ENCODE measurements at places on chromosomes 6 and 20.

DNA sequence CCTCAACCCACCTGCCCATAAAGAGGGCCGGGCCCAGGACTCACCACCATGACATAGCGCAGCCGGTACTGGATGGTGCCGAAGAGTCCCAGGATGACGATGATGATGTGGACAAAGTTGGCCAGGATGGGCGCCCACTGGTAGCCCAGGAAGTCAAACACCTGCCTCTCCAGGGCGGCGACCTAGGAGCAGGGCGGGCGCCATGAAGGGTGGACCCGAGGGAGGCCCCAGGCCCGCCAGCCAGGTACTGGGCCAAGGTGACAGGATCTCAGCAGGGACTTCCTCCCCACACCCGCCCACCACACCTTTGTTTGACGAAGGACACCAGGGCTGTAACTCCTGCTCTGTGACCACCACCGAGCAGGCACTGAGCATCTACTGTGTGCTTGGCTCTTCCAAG is 4.4 kb downstream of the NKAIN4 start:
- DNase-seq, result no peak

- no peak for DNase-seq
Measured at GRCh38 chr6:7769702-7770101, 43.8 kb downstream of the BMP6 start.

GRCh38 chr20:29878281-29878741 is 1379.2 kb upstream of the DEFB115 start:
- DNase-seq, result no peak

- DNase-seq, result no peak
Measured at GRCh38 chr6:76683985-76684384, 611.5 kb upstream of the IMPG1 start.

GRCh38 chr6:36679043-36679833 is 724 bp downstream of the CDKN1A start:
- DNase-seq, result peak; percentile 33

GRCh38 chr6:109447878-109448555 is 7.5 kb downstream of the SMPD2 start:
- no peak for DNase-seq

DNA sequence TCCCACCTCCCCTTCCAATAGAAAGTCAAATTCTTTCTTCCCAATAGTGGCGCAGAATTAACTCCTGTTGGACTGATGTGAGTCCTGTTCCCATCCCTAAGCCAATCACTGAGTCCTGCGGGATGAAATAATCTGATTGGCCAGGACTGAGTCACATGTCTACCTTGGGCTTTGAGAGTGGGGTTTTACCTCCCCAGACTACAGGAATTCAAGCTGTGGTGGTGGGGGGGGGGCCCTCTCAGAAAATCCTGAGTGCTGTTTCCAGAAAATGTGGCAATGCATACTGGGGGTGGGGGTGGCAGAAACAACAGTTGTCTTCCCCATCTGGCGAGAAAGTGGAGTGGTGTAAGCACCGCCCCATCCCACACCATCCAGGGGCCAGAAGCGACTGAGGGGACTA is 65.7 kb downstream of the CTCFL start:
- DNase-seq, result no peak

DNA sequence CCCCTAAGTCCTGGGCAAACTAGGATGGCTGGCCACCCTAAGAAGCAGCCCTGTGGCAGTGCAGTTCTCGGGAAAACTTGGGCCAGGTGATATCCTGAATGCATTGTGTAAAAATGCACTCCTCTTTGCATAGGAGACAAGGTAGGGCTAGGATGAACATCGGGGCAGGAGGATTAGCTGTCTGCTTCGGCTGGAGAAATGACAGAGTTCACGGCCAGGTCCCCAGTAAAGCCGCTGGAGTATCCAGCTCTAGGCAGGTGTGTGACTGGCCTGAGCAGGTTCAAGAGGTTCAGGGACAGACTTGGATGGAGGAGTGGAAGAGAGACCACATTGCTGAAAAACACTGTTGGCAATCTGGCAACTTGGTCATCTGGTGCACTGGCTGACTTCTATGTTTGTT is 26.4 kb downstream of the DTD1 start:
- DNase-seq, result no peak

GRCh38 chr6:168206661-168207274 is 112.8 kb downstream of the DACT2 start:
- no peak for DNase-seq

- DNase-seq, result no peak
Measured at GRCh38 chr6:106247293-106247692, 78.3 kb downstream of the ATG5 start.

DNA sequence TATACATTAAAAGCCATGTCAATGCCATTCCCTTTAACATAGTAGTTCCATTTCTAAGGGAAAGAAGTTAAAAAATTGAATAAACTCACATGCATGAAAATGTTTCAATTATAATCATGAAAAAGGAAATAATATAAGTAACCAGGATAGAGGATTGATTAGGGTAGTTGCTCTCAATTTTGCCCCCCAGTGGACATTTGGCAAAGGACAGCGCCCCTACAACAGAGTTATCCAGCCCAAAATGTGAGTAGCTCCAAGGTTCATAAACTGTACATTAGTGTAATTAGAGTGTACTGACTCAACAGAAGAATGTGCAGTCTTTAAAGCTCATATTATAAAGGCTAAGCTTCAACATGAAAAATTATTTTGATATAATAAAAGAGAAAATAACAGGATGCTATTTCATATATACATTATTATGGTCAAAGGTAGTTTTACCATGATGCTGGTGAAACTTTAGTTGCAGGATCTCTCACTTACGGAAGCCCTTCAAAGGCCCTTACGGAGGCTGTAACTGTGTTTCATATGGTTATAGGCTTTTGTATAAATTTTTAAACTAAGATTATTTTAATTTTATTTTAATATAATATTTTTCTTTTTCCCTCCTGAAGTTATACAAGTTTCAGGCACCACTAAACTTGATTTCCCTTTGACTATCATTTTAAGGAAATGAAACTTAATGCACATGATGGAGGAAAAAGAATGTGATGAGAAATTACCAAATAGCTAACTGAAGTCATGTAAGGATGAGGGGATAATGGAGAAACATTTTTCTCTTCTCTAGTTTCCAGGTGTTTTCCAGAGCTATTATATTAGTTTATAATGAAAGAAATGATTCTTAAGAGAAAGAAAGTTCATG is 403.6 kb downstream of the PLCB1 start:
- no peak for DNase-seq

GRCh38 chr6:149877659-149878058 is 13.5 kb upstream of the LRP11 start:
- no peak for DNase-seq
